ENCODE measurements at places on chromosomes 1 and 21. TPM values are rescaled to one million over a fixed set of nuclear protein-coding genes. Genes with fewer than 3 reads are reported as not detected.

TRIM67 gene
- 0.09 TPM for total RNA-seq

CACNA1S gene
- total RNA-seq = not detected

ARHGEF19 gene
- 6.4 TPM for total RNA-seq

SPRR1B gene
- not detected for total RNA-seq

PPIH gene
- total RNA-seq = 65.1 TPM

RNF223 gene
- 0.14 TPM for total RNA-seq

PRKCZ gene
- 8.5 TPM for total RNA-seq

DISP3 gene
- 0.20 TPM for total RNA-seq
